ENCODE measurements at places on chromosomes 1 and 21. TPM values are rescaled to one million over a fixed set of nuclear protein-coding genes. Genes with fewer than 3 reads are reported as not detected.

DNA sequence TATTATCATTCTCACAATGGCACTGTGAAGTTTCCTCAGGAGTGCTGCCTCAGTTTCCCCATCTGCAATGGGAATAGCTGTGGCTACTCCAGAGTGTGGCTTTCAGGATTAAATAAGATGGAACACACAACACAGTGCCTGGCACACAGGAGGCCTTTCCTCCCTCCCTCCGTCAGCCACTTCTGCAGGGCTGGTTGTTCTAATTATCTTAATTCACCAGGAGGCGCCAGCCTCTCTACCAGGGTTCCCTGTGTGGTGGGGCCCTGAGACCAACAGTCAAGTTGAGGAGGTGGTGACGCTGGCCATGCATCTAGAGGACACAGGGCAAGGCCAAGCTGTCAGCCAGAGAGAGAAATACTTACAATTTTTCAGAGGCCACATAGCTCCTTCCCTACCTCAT is 6.3 kb upstream of the FOXO6 start:
- no peak for DNase-seq

- DNase-seq, result no peak
Observed at GRCh38 chr1:201724039-201724765, 104.8 kb upstream of the IPO9 start.

GRCh38 chr1:156706657-156707416 is 1.5 kb upstream of the CRABP2 start:
- peak; percentile 87 for DNase-seq

GRCh38 chr1:151309811-151310323 is 17.3 kb downstream of the PI4KB start:
- peak; percentile 51 for DNase-seq

GRCh38 chr1:40879482-40880175 is 17.5 kb upstream of the CITED4 start:
- peak; percentile 61 for DNase-seq

GRCh38 chr1:196488579-196488978 is 119.7 kb downstream of the KCNT2 start:
- no peak for DNase-seq

GRCh38 chr1:53180226-53180625 is 16.4 kb upstream of the CPT2 start:
- no peak for DNase-seq

- no peak for DNase-seq
Observed at GRCh38 chr1:197761654-197762053, 13.6 kb downstream of the DENND1B start.

The PRDX1 gene
- 948 TPM for total RNA-seq

The SLC5A9 gene
- not detected for total RNA-seq

The SIPA1L2 gene
- total RNA-seq, result 12.9 TPM

All from RPMI7951 (cell line).